ENCODE measurements at places on chromosomes 3 and 15. TPM values are rescaled to one million over a fixed set of nuclear protein-coding genes. Genes with fewer than 3 reads are reported as not detected.

The SCN11A gene
- polyA plus RNA-seq, result 0.01 TPM

The GCNT3 gene
- polyA plus RNA-seq, result 0.26 TPM

The ALDH1L1 gene
- polyA plus RNA-seq, result 0.35 TPM

DNA sequence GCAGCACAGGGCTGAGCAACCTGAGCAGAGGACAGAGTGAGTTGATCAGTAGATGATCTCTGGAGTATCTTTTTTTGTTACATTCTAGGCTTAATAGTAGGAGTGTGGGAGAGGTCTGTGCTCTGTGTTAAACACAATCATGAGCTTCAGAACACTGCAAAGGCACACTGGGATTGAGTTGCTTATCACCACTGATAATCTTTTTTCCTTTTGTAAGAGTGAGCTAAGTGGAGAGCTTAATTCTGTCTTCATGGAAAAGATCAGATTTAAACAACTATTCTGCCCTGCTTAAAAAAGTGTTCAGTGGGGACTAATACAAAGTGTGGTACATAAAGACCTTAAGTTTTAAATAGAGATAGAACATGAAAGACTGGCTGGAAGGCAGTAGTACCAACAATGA lies 1.1 kb downstream of the OR4F6 start:
- no peak for DNase-seq

DNA sequence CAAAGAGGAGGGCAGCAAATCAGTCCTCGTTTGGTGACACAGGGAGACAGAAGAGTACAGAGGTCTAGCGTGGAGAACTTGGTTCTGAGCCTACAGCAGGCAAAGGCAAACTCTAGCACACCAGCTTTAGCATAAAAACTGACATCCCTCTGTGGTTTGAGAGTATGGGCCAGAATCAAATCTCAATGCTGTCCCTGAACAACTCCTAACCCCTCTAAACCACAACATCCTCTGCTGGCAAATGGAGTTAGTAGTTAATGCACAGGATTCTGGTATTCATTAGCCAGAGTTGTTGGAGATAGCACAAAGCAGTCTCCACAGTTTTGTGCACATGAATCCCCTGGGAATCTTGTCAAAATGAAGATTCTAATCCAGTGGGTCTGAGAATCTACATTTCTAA lies 315.8 kb downstream of the NTRK3 start:
- DNase-seq, result no peak

GRCh38 chr15:87722941-87723691 lies 533.4 kb downstream of the NTRK3 start:
- DNase-seq, result no peak

DNA sequence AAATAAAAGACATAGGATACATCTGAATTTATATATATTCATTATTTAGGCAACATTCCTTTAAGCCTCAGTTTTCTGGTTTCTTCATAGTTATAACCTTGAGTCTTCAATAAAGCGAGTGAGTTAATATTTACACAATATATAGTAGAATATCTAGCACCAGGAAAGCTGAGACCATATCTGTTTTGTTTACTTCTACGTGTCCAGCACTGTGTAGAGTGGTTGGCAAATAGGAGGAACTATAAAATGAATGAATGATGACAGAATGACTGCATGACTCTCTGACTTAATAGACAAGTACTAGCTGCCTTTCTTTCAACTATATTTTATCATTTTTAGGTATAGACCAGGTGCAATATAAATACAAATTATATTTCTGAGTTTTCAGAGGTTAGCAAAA lies 197.8 kb upstream of the RBMS3 start:
- no peak for DNase-seq

GRCh38 chr3:126106336-126107202 lies 22.6 kb upstream of the SLC41A3 start:
- DNase-seq, result no peak

GRCh38 chr3:134426660-134427181 lies 52.5 kb upstream of the AMOTL2 start:
- no peak for DNase-seq

DNA sequence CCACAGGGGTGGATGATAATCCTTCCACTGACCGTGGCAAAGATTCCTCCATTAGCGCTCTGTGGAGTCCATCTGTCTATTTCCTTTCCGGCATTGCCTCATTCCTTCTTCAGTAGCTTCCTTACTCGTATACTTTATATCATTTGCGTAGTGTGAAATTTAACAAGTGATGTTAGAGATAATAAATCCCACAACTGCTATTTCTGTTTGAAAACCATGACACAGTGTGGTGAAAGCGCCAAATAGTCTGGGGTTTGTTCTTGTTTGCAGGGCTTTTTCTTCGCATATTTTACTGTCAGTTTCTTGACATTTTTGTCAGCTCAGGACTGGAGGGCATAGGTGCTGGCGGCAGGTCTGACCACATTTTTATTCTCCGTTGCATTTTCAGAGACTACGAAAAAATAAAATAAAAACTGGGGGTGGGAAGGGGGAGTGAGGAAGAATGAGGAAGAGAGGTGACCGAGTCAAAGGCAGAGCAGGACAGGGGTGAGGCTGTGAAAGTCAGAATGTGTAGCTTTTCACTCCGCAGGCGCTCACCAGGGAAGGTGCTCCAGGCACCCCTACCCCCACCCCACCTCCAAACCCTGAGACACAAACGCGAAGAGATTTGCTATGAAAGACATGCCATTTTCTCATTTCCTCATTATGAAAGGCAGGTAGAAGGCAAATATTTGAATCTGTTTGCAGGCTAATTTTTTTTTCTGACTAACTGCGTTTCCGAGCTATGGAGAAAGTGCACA lies 965.0 kb downstream of the MCTP2 start:
- DNase-seq, result no peak

DNA sequence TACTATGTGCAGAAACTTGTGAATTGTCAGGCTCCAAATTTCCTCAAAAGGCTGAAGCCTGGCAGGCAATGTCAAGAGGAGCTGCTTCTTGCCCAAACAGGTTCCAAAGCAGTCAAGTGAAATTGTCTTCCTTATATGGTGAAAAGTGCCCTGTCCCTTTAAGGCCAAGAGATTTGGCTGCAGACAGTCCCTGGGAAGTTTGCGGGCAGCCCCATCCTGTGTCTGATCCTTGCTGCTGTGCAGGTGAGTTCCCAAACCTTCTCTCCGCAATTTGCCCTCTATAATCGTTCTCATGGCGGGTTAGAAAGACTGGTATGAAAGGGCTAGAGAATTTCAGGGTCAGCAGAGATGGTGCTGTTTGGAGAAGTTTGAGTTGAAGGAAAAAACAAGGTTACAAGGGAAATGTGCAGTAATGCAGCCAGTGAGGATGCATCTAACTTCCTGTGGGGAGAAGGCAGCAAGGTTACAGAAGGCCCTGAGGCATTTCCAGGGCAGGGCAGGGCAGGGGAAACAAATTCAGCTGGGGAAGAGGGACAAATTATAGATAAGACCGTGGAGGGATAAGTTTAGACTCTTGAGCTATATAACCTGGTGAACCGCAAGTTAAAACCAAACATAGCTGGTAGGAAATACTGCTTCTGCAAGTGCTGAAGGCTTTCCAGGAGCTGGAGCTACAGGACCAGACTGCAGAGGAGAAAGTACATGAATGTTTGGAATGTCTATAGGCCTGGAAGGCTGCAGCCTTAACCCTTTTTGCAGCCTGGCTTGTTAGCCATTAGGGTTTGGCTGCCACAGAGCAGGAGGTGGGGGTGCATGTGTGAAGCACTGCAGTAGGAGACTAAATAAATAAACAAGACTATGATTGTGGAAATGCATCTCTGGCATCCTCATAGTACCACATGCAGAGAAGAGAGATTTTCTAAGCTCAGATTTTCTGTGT lies 256.2 kb upstream of the IL12A start:
- DNase-seq, result no peak

GRCh38 chr3:10547413-10547812 lies 42.0 kb upstream of the ATP2B2 start:
- DNase-seq, result no peak

DNA sequence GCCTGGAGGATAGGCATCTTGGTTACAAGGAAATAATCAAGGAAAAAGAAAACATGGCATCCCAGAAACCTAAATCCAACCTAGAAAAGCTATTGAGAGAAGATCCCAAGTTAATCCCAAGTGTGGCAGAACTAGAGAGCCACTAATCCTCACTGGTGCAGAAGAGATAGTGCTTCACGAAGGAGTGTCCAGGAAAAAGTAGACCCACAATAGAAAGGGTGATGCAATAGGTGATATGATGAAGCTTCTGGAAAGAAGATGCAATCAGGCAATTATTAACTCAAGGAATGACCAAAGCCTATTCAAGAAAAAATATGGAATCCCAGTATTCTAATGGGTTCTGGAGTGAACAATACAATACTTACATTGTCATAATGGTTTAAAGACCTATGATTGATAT lies 95.2 kb downstream of the AQP9 start:
- no peak for DNase-seq

DNA sequence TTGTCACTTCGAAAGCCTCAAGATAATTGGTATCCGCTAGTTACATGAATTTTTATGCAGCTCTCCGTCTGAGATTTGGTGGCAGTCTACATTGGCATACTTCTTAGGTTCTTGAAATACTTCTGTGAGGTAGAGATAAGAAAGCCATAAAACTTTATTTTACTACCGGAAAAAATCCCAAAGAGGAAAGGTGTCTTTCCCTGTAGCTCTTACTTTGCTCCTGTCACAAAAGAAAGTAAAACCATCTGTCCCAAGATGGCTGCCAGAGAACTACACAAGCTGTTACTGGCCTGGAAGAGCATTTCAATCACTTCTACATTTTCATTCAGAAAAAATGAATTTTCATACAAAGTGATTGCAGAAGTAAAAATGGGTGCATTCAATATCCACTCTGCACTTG lies 214.8 kb upstream of the ST8SIA2 start:
- DNase-seq, result no peak

DNA sequence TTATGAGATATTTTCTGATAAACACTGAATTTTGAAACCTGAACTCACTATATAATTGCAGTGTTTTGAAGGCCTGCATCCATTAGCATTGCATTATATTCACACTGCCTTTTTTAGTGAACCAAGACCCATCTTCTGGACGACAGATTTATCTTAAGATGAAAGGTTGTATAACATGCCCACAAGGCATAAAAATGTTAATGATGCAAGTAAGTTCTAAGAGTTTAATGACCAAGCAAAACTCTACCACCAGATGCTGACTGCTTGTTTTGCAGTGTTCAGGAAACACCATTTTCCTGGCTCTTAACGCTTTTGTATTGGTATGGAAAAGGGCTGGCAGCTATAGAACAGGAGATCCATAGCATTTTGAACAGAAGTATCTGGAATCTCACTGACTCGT lies 46.1 kb downstream of the USP50 start:
- DNase-seq, result no peak

DNA sequence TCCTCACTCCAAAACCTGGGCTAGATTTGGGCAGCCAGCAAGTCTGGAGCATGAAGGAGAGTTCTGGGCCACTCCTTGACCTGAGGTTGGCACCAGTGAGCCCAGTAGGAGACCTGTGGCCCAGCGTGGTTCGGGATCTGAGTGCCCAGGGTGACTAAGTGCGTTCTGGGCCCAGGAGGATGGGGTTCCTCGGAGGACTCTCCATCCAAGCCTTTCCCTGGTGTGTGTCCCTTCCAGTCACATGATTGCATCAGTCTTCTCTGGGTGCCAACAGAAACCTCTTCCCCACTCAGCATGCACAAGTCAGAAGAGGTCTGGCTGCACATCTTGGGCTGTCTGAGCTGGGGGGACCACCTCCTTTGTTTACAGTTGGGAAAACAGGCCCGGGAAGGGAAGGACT lies 14.9 kb downstream of the TMEM43 start:
- no peak for DNase-seq

DNA sequence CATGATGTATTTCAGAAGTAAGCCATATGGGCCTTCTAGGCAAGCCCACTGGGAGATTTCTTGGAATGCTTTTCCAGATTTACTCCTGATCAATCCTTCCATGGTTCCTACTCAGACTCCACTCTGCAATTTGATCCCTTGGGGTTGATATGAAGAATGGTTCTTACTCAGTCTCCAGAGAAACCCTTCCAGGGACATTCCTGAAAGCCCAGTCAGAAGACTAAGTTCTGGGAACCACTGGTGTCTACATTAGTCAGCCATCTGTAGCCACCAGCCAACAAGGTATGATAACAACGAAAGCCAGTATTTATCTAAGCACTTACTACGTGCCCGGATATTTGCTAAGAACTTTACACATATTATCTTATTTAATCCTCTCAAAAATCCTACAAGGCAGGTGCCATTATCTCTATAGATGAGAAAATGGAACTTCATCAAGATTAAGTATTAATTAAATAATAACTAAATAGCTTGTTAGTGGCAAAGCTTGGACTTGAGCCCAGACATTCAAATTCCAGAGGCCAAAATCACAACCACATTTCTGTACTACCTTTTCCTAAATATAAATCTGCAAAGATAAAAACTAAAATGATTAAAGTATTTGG lies 32.7 kb downstream of the ZNF385D start:
- no peak for DNase-seq

GRCh38 chr3:15288331-15289035 lies 43.9 kb downstream of the SH3BP5 start:
- DNase-seq, result no peak

All from keratinocyte (primary cell).